Inflammatory macrophage treated with lipopolysaccharide for 4 hours (primary cell): ENCODE measurements at places on chromosomes 6 and 20.

- DNase-seq, result no peak
These were observed 84.1 kb downstream of the RALGAPA2 start for GRCh38 chr20:20628314-20628713.

DNA sequence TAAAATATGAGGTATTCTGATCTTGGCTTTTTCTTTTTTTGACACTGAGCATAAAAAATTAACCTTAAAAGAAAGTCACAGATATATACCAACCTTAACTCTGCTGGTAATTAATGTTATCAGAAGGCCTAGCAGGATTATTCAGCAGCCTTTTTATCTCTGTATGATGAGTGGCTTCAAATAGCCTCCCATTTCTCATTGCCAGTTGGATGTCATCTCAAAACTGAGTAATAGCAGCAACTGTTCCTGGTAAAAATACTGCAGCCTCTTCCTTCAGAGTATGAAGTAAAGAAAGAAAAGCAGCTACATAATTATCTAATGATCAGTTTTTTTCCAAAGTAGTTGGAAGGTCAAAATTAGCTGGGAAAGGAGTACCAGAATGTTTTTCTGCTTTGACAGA is 24.9 kb upstream of the HDGFL1 start:
- no peak for DNase-seq

DNA sequence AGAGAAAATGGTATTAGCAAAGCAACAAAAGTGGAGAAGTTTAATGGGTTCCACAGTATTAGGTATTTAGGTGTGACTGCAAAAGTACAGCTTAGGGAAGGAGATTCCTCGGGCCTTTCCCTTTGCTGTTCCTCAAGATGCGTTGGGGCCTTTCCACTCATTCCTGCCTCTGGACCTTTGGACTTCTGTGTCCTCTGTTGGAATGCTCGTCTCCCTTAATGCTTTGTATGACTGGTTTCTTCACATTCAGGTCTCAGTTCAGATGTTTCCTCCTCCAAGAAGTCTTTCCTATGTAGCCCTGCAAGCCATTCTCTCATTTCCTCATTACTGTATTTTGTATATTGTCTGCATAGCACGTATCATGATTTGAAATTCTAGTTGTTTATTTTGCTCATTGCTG is 39.6 kb downstream of the CTNNBL1 start:
- no peak for DNase-seq

DNA sequence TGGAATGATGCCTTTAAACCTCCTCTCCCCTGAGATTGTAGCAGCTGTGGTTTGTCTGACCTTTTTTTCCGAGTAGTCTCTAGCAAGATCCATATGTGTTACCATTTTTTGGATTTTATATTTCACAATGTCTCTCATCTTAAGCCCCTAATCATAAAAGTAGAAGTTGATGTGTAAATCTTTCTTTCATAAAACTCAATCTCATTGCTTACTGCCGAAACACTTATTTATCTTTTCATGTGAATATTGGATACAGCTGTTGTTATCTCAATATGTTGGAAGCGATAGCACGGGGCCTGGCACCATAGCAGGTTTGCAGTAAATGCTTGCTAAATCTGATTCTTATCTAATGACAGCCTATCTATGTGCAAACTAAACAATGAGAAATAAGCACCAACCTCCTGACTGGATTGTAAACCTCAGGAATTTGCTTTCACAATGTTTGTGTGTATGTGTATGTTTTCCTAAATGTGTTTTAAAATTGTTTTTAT is 14.2 kb downstream of the SMPDL3A start:
- no peak for DNase-seq

- peak; percentile 65 for DNase-seq
These were observed 50.3 kb downstream of the OR2B2 start for GRCh38 chr6:27861861-27862260.

- DNase-seq, result no peak
These were observed 20.9 kb downstream of the DEF6 start for GRCh38 chr6:35318196-35319171.

DNA sequence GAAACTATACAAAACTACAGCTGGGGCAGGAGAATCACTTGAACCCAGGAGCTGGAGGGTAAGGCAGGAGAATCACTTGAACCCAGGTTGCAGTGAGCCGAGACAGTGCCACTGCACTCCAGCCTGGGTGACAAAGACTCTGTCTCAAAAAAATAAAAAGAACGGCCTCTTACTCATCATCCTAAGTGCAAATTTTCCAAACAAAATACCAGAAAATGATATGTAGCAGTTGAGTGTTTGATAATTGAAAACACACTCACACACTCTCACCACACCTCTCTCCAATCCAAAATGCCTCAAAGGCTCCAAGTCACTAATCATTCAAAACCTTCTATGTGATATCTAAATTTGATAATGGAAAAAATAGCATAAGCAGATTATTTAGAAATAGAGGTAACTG is 198.6 kb upstream of the SHLD1 start:
- no peak for DNase-seq

- DNase-seq, result peak; percentile 80
These were observed 39.7 kb downstream of the SIRPA start for GRCh38 chr20:1934721-1935573.

DNA sequence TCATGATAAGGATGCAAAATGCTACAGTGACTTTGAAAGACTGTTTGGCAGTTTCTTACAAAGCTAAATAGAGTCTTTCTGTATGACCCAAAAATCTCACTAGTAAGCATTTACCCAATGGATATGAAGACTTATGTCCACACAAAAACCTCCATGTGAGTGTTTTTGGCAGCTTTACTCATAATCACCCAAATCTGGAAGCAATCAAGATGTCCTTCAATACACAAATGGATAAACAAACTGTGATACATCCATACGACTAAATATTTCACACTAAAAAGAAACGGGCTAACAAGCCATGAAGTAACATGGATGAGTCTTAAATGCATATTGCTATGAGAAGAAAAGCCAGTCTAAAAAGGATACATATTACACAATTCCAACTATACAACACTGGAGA is 117.2 kb downstream of the PDE10A start:
- no peak for DNase-seq

DNA sequence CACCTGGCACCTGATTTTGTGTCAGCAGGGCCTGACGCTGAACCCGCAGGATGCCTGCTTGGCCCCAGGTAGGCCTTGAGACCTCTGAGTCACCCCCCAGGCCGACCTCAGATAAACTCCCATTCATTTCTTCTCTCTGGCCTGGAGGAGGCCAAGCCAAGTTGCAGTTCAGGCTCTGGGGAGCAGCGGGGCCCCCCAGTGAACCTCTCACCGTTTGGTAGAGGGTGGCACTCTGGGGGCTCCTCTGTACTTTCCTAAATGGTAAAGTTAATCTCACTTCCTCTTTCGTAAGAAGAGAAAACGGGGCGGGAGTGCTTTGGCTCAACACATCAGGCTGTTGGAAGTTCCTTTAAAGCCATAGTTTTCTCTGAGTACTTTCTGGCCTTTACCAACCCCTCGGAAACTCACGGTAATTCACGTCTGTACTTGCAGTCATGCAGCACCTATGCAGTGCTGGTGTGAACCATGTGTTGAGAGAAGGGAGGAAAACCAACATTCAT is 2.8 kb downstream of the SIRPA start:
- DNase-seq, result peak; percentile 93

DNA sequence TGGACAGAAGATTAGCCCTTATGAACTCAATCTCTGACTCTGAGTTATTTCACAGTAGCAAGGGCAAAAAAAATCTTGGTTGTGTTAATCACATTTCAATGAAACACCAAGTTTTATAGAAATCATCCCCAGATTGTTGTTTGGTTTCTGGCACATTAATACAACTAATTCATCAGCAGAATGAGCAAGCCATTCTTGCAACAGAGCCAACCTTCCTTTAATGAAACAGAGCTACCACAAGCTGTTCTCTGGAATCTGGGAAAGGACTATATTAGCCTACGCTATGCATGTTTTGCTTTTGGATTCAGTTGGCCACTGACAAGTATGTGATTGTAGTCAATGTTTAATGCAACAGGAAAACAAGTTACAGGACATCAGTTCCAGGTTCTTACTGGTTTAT is 13.8 kb upstream of the POPDC3 start:
- DNase-seq, result no peak

DNA sequence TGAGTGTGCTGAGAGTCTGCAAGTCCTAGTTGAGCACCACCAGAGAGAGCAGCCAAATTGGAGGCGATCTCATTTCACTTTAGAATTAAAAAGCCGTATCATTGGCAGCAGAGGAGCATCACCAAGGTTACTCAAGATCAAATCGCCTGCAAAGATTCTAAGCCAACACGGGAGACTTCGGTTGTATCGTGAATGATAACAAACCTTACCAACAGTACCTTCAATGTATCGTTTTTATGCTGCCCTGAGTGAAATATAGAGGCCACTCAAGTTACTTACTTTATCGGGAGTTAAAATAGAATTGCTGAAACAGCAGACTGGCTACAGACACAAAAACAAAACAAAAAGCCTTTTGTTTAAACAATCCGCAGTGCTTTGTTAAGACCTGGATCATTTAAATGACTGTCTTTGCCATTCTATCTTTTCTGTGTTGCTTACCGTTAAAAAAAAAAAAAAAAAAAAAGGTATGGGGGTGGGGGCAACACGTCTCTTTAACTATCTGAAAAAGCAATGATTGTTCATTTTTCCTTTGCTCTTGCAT is 14.2 kb downstream of the NHSL1 start:
- no peak for DNase-seq

GRCh38 chr6:3882431-3882830 is 33.3 kb downstream of the FAM50B start:
- peak; percentile 29 for DNase-seq

DNA sequence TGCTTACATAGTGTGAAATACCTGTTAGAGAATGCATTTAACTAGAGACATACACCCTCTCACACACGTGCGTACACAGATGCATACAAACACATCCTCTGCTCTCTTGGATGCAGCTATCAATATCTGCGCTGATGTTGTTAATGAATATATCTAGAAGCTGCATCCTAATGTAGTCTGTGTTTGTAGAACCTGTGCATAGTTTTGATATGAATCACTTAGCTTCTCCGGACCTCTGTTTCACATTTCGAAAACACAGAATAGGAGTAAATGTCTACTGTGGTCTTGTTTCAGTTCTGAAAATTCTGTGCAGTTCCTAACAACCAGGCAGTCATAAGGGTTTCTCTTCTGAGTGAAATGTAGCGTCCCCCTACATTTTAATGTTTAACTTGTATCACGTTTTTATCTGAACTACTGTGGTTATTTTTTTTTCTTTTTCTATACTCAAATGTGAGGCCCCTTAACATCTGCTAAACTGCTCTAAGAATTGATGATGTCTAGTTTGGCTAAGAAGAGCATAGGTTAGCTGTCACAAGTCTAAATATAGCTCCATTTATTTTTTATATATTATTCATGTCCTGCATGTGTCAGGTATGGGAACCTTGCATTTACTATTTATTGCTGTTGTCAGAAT is 254.5 kb downstream of the TMEM242 start:
- DNase-seq, result no peak

- DNase-seq, result no peak
These were observed 89.3 kb upstream of the SLC22A23 start for GRCh38 chr6:3546121-3546520.

- no peak for DNase-seq
These were observed 48.0 kb downstream of the MCHR2 start for GRCh38 chr6:99946005-99946404.

GRCh38 chr6:52671676-52672075 is 763 bp downstream of the TMEM14A start:
- DNase-seq, result no peak

DNA sequence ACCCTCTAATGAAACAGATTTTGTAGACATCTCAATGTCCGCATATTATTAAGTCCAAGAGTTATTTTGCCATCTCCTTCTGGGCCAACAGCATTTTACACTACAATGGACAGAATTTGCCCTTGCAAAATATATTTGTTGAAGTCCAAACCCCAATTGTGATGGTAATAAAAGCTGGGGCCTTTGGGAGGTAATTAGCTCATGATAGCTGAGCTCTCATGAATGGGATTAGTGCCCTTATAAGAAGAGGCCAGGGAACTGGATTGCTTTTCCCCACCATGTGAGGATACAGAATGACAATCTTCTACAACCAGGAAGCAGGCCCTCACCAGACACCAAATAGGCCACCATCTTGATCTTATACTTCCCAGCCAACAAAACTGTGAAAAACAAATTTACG is 44.9 kb upstream of the MTRF1L start:
- DNase-seq, result no peak

DNA sequence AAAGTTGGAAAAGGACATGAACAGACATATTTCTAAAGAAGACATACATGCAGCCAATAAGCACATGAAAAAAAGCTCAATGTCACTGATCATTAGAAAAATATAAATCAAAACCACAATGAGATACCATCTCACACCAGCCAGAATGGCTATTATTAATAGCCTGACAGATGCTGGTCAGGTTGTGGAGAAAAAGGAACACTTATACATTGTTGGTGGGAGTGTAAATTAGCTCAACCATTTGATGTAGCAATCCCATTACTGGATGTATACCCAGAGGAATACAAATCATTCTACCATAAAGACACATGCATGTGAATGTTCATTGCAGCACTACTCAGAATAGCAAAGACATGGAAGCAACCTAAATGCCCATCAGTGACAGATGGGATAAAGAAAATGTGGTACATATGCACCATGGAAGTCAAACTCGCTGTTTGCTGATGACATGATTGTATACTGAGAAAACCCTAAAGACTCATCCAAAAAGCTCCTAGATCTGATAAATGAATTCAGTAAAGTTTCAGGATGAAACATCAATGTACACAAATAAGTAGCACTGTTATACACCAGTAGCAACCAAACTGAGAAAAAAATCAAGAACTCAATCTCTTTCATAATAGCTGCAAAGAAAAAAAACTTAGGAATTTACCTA is 196.8 kb downstream of the ADGB start:
- no peak for DNase-seq

- no peak for DNase-seq
These were observed 380.8 kb upstream of the IMPG1 start for GRCh38 chr6:76453270-76453669.

DNA sequence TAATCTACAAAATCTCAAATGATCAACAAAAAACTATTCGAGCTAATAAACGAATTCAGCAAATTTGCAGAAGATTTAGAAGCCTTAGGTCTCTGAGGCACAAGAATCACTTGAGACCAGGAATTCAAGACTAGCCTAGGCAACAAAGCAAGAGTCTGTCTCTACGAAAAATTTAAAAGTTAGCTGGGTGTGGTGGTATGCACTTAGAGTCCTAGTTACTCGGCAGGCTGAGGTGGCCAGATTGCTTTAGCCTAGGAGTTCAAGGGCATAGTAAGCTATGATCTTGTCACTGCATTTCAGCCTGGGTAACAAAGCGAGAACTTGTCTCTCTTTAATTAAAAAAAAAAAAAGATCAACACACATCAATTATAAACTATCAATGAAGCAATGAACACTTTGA is 34.2 kb downstream of the FAM184A start:
- DNase-seq, result no peak

GRCh38 chr20:48662711-48663110 is 165.1 kb downstream of the PREX1 start:
- no peak for DNase-seq
